ENCODE measurements at places on chromosomes 7 and 10. TPM values are rescaled to one million over a fixed set of nuclear protein-coding genes. Genes with fewer than 3 reads are reported as not detected.

DNA sequence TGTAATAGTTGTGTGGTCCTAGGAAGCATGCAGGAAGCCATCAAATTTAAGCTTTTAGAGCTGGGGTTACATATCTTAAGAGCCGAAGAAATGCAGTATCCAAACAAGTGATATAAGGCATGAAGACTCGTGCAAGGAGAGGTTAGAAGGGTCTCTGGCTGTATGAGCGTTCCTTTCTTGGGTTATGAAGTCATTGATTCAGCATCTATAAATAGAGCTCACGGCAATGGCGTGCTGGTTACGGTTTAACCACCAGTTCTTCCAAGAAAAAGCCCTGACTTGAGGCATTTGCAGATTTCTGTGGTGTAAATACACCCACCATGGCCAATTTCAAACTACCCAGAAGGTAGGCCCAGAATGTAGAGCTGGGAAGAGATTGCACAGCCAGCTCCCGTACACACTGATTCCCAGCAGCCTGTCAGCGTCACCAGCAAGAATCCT lies 72.0 kb upstream of the KAT6B start:
- H3K4me3 ChIP-seq: no peak overlapping the region
- DNase-seq: no peak
- no peak overlapping the region for H3K27ac ChIP-seq
- H3K27me3 ChIP-seq: no peaks in the 10 kb centered on the region
- no peaks in the 10 kb centered on the region for H3K36me3 ChIP-seq
- no peaks in the 10 kb centered on the region for H3K4me1 ChIP-seq

DNA sequence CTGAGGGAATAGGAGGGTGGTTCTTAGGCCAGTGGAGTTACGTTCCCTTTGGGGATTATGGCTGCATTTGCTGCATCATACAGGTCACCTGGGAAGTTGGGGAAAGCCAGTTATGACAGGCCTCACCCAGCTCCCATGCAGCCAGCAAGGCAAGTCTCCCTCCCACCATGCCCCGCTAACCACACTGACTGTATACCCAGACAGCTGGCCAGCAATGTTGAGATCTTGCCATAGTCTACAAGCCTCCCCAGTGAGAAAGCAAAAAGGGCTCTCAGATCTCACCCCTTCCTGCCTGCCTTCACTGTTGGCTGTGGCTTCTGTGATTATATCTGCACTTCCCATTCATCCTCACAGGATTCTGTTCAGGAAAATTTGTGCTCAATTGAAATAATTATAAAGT lies 133.3 kb upstream of the HGF start:
- H3K4me3 ChIP-seq: no peak overlapping the region
- H3K36me3 ChIP-seq: no peaks in the 10 kb centered on the region
- no peak overlapping the region for H3K27ac ChIP-seq
- DNase-seq: no peak

GRCh38 chr7:117077658-117078057 lies 124.4 kb downstream of the ST7 start:
- H3K27me3 ChIP-seq: no peaks in the 10 kb centered on the region
- H3K4me1 ChIP-seq: peaks cover 25% of the 10 kb centered on the region
- no peak for DNase-seq
- no peak overlapping the region for H3K4me3 ChIP-seq
- no peak overlapping the region for H3K27ac ChIP-seq

DNA sequence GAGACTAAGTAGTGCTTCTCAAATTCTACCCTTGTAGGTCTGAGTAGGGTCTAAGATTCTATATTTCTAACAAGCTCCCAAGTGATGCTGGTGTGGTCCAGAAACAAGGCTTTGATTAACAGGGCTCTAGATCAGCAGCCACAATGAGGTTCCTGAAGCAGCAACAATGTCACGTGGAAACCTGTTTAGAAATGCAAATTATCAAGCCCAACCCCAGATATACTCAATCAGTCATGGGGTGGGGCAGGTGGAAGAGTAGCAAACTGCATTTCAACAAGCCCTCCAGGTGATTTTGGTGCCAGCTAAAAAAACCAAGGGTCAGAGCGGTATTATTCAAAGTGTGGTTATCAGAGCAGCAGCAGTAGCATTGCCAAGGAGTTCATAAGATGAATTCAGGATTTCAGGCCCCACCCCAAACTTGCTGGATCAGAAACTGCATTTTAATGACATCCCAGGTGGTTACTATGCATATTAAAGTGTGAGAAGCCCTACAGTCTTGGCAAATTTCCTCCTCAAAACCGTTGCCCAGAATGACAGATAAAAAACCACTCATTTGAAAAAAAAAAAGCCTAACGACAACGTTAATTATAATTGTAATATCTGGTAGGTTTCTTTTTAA lies 199.2 kb downstream of the AHR start:
- DNase-seq: no peak
- H3K27ac ChIP-seq: no peak overlapping the region
- H3K36me3 ChIP-seq: no peaks in the 10 kb centered on the region
- H3K27me3 ChIP-seq: no peaks in the 10 kb centered on the region
- H3K4me3 ChIP-seq: no peak overlapping the region
- no peaks in the 10 kb centered on the region for H3K4me1 ChIP-seq

Gene SP8
- not detected for total RNA-seq

Measured in upper lobe of left lung (tissue), 6 donors.